Anterior cingulate cortex (tissue), 58 donors: ENCODE measurements at places on chromosomes 6 and 20.

GRCh38 chr6:149063468-149063867 is 254.0 kb upstream of the TAB2 start:
- no peak for DNase-seq

GRCh38 chr20:22700367-22700766 is 116.0 kb upstream of the FOXA2 start:
- no peak for DNase-seq

DNA sequence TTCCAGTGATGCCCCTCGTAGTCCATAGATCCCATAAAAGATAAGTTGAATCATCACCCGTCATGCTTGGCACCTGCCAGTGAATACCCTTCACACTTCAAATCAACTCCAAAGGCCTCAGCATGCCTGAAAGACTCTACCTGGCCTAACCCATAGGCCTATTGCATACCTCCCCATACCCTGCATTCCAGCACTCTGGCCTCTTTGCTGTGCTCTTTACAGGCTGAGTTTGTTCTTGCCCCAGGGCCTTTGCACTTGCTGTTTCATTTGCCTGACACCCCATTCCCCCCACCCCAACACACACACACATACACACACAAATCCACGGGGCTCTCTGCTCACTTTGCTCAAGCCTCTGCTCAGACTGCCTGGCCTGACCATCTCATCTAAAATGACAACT is 3.0 kb upstream of the GFOD1 start:
- no peak for DNase-seq

DNA sequence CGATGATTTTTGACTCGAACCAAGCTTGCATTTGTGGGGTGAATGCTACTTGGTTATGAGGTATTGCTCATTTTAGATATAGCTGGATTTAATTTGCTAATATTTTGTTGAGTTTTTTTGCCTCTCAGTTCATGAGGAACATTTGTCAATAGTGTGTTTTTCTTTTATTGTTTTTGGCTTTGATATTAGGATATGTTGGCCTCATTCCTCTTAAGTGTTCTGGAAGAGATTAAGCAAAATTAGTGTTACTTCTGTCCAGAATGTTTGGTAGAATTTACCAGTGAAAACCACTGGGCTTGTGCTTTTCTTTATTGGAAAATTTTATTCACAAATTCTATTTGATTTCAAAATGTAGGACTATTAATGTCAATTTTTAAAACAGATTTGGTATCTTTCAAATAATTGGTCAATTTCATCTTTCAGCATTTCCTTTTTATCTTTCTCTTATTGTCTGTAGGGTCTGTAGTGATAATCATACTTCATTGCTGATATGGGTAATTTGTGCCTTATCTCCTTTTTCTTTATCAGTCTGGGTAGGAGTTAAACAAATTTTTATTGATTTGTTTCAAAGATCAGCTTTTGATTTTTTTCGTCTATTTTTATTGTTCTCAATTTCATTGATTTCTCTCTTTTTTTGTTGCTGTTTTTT is 14.1 kb downstream of the AIG1 start:
- DNase-seq: no peak

GRCh38 chr20:51339721-51340450 is 202.6 kb downstream of the NFATC2 start:
- DNase-seq: no peak

DNA sequence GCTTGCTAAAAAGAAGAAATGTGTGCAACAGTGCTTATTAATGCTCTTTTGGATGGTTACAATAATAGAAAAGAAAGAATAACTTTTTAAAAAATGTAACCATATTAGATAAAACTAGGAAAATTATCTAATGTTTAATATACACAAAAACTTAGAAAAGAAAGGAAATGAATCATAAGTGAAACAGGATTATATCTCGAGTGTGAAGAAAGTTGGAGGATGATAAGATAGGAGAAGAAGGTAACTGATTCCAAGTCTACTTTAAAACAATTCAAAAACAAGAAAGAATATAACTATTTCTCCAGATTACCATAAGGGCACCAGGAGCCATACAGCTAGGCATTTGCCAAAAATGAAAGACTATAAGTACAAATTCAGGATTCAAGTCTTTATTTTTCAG is 73.0 kb downstream of the PHIP start:
- no peak for DNase-seq

DNA sequence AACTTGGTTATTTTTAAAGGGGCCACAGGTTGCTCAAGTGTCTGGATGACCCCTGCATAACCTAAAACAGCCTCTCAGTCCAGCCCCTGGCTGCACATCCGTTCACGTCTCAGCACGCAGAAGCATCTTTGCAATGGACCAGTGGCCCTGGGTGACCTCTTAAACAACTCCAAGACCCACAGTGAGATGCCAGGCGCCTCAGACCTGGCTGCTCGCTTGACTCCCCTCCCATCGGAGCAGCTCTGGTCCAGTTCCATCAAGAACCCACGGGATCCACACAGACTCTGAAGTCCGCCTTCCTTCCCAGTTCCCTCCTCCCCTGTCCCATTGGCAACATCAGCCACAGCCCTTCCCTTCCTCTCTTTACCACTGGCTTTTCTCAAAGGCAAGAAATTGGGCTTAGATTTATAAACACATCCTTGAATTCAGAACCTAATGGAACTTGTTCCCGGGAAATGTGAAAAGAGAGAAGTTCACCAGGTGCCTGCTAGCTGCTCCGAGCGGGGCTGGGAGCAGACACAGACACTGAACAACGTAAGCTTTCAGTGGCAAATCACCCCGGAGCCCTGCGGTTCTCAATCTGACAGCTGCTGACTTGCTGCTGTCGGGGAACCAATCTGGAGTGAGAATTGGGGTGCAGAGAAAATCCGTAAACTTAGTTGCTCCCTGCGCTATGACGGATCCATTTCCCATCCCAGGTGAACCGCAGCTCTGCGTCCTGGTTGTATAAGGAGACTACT is 39.6 kb upstream of the MPC1 start:
- DNase-seq: no peak

- no peak for DNase-seq
Measured at GRCh38 chr20:2469991-2470422, 582 bp downstream of the SNRPB start.

GRCh38 chr20:17579369-17580039 is 9.6 kb downstream of the DSTN start:
- no peak for DNase-seq

DNA sequence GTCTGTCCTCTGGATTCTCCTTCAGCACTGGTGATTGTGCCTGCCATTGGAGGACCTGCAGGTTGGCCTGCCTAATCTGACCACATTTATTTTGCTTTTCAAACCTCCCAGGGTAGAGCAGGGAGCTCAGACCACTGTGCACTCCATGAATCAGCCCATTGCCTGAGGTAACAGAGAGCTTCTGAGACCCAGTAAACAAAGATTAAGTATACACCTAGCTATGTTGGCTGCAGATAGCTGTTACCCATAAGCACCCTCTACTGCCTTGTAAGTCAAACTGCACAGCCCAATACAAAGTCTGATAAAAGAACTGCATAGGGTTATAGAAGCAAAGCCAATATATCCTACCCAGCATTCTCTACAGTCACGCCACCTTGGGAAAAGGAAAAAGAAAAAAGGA is 338.7 kb downstream of the HTR1B start:
- no peak for DNase-seq

- DNase-seq: no peak
Measured at GRCh38 chr6:147447835-147448611, 60.5 kb upstream of the SAMD5 start.

GRCh38 chr6:143040018-143040417 is 20.7 kb upstream of the AIG1 start:
- no peak for DNase-seq

DNA sequence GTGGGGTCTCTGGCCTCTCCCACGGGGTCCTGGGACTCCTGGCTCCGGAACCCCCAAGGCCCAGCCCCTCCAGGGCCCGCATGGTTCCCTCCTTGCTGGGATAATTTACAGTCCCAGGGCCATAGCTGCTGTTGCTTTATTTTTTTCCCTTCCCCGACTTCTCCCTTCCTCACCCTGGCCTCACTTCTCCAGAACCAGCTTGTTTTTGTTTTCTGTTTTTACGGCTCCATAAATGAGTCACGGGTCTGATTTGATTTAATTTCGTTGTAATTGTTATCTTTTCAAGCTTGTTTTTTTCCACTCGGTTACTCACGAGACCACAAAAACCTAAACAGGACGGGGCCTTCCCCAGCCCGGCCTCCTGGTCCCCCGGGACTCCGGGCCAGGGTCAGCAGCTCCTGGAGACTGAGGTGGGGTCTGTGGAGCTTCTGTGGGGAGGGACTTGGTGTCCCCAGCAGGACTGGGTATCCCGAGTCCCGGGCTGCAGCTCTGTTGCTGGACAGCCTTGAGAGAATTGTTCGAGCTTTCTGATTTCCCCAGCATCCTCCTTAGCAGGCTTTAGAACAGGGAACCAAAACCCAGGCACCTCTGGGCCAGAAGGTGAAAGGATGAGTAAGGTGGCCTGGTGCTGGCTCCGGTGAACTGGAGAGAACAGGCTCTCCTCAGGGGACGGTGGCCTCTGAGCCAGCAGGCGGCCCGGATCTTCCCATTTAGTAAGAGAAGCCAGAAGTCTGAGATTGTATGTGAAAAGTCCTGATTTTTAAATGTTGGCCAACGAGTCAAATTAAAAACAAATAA is 94.9 kb downstream of the CEBPB start:
- DNase-seq: no peak

DNA sequence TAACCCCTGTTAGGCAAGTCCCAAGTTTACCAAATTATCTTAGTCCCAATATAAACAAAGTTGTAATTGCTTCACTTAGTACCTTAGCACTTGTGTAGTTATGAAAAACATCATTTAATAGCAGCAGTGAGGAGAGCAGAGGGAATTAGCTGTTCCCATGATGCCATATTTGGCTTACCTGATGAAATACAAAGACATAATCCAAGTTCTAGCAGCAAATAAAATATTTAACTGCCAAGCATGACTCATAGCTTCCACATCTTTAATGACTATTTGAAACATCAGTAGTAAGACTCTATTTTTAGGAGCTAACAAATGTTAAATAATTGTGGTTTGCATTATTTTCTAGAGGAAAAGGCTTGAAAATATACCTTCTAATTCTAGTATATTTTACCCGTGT is 94.0 kb upstream of the MCHR2 start:
- no peak for DNase-seq

- DNase-seq: no peak
Measured at GRCh38 chr6:18019539-18020534, 32.4 kb upstream of the KIF13A start.

GRCh38 chr6:136923954-136924673 is 2.0 kb downstream of the SLC35D3 start:
- no peak for DNase-seq

GRCh38 chr20:37484331-37484730 is 36.7 kb upstream of the NNAT start:
- no peak for DNase-seq

DNA sequence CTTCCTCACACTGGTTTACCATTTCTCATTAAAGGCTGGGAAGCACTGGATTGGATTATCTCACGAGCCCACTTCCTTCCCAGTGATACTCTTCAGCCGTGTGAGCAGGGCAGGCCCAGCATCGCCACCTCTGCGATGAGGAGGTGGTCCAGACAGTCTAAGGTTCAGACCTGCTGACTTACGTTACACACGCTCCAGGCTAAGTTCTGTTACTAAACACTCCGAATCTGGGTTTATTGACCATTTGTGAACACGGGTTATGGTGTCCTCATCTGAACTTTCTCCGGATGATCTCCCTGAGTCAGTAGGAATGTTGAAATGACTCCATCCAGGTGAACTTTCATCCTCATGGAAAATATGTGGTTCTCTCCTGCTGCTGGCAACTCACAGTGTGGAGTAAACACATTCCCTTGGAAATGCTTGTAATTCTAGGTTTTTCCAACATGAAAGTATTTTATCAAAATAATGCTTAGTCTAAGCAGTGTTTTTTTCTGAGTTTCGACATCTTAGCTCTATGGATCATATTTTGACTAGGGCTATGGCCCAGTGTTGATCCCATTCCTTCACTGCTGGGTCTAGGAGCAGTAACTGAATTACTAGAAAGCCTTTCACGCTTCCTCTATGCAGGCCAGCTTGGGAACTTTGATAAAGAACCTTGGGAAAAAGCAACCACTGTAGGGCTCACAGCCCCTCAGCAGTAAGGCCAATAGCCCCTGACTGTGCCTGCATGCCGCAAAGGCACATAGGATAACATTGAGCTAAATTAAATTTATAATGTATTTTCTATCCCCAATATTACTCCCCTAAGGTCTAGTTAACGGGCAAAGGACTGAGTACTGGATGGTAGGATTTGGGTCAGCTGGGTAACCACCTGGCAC is 37.7 kb upstream of the PXDC1 start:
- no peak for DNase-seq

GRCh38 chr20:33183312-33183711 is 15.4 kb downstream of the BPIFA2 start:
- DNase-seq: no peak

DNA sequence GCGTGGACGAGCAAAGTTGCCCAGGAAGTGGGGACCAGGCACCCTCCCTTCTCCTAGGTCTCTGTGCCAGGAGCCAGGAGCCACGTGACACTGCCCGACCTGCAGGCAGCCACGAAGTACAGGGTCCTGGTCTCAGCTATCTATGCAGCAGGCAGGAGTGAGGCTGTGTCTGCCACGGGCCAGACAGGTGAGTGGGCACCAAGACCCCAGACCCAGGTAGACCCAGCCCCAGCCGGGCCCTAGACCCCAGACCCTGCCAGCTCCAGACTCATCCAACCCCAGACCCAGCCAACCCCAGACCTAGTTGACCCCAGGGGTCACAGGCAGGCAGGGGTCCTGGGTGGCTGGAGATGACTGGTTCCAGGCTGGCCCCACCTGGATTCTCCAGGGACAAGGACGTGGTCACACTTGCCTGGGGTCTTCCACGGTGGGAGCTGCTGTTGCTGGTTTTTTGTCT is 21.1 kb downstream of the COL20A1 start:
- no peak for DNase-seq

DNA sequence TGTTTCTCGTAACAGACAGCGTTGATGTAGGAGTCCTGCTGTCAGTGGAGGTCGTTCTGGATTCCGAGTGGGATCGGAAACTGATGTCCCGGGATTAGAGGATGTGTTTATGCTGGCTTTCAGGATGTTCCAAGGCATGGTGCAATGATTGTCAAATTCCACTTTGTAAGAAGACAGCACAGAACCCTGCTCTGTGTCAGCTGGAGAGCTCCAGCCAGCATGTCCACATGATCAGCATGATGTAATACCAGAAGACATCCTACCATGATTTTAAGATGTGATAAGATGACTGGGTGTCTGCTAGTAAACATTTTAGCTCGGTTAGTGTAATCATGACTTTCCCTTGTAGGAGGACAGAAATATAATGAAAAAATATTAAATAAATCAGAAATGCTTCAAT is 20.3 kb downstream of the ENPP1 start:
- no peak for DNase-seq

- DNase-seq: no peak
Measured at GRCh38 chr6:116105247-116105646, 4.6 kb downstream of the NT5DC1 start.

- DNase-seq: no peak
Measured at GRCh38 chr20:58634059-58634458, 17.0 kb upstream of the STX16 start.

DNA sequence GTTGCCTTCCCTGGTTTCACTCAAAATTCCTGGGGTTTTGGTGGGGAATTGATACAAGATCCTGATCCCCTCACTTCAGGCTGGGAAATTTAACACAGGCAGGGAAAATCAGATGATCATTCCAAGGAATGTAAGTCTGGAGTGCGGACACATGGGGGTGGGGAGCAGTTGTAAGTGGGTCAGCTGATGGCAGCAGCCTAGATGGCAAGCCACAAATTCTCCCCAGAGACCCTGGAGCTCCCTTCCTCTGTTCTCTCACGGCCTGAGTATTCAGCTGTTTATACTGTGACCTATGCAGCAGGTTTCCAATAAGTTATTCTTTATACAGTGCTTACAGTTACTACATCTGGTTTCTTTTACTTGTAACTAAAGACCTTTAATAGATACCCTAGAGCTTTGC is 144.9 kb downstream of the SH3BGRL2 start:
- no peak for DNase-seq
